ENCODE measurements at places on chromosomes 3 and 15.

DNA sequence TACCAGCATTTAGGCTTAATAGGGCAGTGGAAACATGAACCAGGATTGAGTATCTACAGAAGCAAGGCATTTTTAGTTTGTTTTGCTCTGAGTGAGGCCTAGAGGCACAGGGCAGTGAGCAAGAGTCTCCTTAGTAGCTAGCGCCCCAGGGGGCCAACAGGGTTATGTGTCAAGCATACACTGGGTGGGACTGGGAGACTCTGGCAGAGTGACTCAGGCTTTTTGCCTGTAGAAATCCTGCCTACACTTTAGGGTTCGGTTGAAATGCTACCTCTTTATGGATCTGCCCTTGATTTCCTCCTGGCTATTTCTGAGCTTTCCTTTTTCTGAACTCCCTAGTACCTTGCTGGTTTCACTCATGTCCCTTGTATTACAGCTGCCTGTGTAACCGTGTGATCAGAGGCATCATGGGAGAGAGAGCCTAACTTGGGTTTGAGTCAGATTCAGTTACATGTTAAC is 72.2 kb downstream of the TOP2B start:
- no peak for DNase-seq

- no peak for DNase-seq
Observed at GRCh38 chr3:189496375-189497138, 134.6 kb upstream of the TP63 start.

GRCh38 chr3:187624588-187624987 is 45.6 kb downstream of the SST start:
- no peak for DNase-seq

GRCh38 chr3:37955918-37956707 is 34.5 kb upstream of the VILL start:
- DNase-seq, result no peak

DNA sequence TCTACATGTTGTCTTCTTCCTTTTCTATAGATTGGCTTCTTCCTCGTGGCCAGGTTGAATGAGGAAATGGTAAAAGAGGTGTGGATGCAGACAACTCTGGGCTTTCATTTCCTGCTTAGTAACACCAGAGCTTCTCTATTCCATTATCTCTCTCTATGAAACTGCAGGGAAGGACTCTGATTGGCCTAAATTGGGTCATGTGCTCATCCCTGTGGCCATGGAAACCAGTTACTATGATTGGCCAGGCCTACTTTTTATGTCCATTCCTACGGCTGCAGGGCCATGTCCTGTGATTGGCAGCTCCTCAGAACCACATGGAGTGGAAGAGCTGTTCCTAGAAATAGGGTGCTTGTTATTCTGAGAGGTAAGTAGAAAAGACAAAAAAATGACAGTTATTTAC is 486.9 kb upstream of the ADAMTS9 start:
- DNase-seq, result no peak

GRCh38 chr3:171454041-171454440 is 6.2 kb downstream of the TNIK start:
- no peak for DNase-seq

Measured in stimulated activated CD4-positive, alpha-beta T cell treated with anti-CD3 and anti-CD28 coated beads, Interleukin-4, amount 100 ng/mL, for 4 hours (primary cell).